AG04449 (cell line): ENCODE measurements at places on chromosomes 7 and 10.

DNA sequence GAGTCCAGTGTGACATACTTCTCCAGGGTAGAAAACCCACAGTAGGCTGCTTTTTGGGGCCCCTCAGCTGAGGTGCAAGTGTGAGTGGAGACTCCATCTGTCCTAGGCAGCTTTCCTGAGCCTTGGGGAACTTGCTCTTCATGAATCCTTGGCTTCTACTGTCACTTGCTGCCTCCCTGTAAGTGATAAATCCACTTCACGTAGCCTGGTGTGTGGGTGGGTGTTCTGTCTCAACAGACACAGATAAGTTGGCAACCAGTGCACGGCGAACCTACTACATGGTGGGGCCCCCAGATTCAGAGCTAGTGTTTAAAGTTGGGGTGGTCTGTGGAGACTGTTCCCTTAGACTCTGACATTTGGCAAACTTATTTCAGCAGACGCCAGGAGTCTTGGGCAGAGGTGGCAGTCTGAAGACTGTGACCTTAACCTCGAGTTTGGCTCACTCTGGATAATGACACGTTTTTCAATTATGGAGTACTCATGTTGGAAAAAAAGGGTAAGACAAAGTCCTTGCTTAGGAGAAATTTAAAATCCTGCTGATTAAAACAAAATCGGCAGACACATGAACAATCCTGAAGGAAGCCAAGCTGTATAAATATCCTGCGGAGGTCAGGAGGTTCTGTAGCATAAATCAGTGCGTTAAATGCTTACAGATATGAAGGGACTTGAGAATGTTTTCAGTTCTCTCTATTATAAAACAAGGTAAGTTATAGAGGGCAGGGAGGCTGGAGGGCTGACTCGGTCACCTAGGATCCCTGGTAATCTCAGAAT is 376.9 kb downstream of the PHTF2 start:
- no peak for DNase-seq

DNA sequence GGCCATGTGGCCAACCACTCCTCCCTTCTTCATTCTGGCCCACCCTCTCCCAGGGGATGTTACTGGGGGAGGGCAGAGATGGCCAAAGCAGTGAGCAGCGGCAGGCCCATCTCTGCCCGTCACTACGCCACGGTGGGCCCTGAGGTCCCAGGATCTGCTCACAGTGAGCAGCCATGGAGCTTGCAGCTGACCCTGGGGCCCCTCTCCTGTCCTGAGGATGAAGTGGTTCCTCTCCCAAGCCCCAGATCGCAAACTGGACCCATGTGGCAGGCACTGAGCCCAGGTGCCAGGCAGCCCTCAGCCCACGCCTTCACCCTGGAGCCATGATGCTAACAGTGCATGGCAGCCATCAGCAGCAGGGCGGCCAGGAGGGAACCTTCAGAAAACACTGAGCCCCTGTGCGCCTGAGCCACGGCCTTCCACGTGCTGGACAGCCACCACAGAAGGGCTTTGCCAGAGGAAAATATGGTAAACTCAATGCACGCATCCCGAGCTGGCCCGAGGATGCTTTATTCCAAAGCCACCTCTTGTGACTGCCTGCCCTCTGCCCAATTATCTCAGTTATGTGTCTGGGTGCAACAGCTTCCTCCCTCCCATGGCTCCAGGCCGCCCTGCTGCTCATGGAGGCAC is 485.7 kb downstream of the PTPRN2 start:
- DNase-seq: no peak

- no peak for DNase-seq
These were observed 61.4 kb upstream of the NFKB2 start for GRCh38 chr10:102334101-102334500.

GRCh38 chr10:87504640-87505365 is at the start of gene MINPP1:
MINPP1 (plus strand) TSS chr10:87504893; CDS start chr10:87504916, 23 bp downstream.
- peak; percentile 16 for DNase-seq

GRCh38 chr10:132698211-132698751 is 87.7 kb downstream of the NKX6-2 start:
- DNase-seq: no peak

- DNase-seq: no peak
These were observed 11.1 kb upstream of the SLC18A3 start for GRCh38 chr10:49598986-49599385.

- DNase-seq: no peak
These were observed 3.3 kb downstream of the AVPI1 start for GRCh38 chr10:97683556-97684367.

DNA sequence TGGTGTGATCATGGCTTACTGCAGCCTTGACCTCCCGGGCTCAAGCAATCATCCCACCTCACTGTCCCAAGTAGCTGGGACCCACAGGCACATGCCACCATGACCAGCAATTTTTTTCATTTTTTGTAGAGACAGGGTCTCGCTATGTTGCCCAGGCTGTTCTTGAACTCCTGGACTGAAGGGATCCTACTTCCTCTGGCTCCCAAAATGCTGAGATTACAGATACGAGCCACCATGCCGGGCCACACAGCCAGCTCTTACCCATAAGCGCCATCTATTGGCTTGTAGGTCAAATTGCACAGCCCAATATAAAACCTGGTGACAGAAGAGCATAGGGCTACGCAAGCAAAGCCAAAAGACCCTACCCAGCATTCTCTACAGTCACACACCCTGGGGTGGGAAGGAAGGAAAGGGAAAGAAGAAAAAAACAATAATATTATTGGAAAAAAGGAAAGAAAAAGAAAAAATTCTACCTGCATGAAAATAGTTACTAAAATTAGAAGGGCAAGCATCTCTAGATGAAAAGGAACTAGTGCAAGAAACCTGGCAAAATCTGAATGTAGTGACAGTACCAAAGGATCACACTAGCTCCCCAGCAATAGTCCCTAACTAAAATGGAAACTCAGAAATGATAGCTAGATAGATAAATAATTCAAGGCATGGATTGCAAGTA is 29.4 kb upstream of the AMPH start:
- no peak for DNase-seq

DNA sequence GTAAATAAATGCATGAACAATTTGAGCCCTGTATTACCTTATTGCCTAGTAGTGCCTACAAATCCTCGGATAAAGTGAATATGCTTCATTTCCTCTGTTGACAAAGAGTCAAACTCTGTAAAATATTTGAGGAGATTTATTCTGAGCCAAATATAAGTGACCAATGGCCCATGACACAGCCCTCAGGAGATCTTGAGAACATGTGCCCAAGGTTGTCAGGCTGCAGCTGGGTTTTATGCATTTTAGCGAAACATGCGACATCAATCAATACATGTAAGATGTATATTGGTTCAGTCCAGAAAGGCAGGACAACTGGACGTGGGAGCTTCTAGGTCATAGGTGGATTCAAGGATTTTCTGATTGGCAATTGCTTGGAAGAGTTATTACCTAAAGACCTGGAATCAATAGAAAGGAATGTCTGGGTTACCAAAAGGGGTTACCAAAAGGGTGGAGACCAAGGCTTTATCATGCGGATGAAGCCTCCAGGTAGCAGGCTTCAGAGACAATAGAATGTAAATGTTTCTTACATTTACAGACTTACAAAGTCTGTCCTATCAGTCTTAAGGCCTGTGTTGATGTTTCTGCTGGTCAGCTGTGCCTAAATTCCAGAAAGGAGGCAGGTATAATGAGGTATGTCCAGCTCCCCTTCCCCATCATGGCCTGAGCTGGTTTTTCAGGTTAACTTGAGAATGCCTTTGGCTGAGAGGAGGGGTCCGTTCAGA is 220.1 kb upstream of the FZD1 start:
- no peak for DNase-seq

DNA sequence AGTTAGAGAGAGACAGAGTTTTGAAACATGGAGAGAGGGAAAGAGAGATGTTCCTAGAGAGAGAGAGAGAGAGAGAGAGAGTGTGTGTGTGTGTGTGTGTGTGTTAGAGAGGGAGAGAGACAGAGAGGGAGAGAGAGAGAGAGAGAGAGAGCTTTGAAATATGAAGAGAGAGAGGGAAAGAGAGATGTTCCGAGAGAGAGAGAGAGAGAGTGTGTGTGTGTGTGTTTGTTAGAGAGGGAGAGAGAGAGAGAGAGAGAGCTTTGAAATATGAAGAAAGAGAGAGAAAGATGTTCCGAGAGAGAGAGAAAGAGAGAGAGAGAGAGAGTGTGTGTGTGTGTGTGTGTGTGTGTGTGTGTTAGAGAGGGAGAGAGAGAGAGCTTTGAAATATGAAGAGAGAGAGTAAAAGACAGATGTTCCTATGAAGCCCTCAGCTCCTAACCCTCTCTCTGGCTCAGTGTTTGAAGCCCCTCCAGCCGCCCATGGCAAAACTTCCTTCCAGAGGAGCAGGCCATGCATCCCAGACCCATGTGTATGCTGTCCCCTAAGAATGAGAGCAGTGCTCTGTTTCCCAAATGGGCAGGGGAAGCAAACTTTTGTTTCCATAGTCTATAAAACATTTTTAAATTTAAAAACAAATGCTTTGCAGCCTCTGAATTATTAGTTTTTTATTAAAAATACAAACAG is 130.9 kb downstream of the KCNMA1 start:
- DNase-seq: no peak

- no peak for DNase-seq
These were observed 39.4 kb downstream of the COL28A1 start for GRCh38 chr7:7496311-7496710.

DNA sequence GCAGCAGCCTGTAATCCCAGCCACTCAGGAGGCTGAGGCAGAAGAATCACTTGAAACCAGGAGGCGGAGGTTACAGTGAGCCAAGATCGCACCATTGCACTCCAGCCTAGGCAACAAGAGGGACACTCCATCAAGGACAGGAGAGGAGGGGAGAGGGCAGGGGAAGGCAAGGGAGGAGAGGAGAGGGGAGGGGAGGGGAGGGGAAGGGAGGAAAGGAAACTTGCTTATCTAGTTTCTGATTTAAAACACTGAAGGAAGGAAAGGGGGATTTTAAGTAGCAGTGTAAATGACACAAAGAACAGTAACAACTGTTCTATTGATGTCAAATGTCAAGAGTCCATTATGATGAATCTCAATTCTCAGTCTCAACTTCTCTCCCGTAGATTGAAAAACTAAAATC is 43.7 kb downstream of the SRPK2 start:
- no peak for DNase-seq

DNA sequence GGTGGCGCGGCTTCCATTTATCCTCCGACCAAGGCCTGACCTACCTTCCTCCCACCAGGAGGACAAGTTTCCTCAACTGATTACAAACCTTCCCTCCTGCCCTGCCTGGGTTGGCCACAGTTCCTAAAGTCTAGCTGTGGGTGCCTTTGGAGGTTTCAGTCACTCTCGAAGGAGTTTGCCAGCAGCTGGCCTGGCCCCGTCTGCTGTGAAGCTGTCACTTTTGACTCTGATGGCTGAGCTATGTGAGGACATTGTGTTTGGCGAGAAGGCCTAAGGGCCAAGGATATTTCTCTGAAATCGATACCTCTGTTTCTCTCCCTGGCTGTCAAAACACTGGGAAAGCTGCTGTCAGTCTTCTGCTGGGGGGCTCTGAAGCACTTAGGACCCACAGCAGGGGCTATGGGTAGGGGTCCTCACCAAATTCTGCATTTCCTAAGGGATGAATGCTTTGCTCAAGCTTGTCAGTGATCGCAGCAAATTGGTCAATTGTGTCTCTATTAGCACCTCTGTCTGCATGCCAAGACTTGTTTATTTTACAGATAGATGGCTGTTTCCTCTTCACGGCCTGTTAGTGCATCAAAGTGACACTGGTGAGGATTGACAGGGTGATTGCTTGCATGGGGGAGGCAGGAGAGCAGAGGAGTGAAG is 31.9 kb upstream of the SAMD8 start:
- no peak for DNase-seq

- no peak for DNase-seq
These were observed 1.5 kb downstream of the PDLIM1 start for GRCh38 chr10:95289003-95289920.

DNA sequence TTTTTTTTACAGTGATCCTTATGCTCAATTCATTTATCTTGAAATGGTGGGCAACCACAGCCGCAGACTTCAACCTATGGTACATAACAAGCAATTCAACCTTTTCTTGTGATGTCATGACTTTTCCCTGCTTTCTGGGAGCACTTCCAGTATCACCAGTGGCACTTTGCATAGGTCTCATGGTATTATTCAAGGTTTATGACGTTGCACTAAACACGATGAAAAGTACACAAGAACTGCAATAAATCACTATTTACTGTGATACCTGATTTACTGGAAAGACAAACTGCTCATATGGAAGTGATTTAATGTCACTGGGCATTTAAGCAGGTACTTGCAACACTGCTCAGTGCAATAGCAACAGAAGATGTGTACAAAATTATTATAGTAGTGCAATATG is 251.7 kb upstream of the CXCL12 start:
- no peak for DNase-seq

DNA sequence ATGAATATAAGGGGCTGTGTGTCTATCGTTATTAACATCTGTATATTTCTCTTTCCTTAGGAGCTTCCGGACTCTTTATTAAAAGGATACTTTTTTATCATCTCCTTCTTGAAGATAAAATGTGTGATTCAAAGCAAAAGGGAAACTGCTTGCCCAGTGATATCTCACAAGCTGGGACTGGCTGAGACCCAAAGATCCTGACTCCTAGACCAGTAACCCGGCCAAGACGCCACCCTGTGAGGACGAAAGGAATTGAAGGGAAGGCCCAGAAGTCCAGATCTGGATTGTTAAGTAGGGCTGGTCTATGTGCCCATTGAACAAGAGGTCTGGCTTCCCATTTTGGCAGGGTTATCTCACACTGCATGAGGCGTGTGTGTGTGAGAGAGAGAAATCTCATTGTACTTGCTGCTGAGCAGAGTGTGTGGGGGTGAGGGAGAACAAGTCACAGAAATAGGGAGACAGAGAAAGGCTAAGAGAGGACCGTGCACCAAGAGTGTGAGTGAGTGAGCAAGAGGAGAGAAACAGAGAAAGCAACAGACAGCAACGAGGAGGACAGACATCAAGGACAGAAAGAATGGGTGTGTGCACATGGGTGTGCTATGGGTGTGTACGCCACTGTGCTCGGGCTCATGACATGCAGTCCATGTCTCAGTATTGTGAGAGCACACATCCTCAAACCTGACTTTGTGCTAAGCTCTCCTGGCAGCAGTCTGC is 75.4 kb downstream of the PLXNA4 start:
- DNase-seq: no peak

DNA sequence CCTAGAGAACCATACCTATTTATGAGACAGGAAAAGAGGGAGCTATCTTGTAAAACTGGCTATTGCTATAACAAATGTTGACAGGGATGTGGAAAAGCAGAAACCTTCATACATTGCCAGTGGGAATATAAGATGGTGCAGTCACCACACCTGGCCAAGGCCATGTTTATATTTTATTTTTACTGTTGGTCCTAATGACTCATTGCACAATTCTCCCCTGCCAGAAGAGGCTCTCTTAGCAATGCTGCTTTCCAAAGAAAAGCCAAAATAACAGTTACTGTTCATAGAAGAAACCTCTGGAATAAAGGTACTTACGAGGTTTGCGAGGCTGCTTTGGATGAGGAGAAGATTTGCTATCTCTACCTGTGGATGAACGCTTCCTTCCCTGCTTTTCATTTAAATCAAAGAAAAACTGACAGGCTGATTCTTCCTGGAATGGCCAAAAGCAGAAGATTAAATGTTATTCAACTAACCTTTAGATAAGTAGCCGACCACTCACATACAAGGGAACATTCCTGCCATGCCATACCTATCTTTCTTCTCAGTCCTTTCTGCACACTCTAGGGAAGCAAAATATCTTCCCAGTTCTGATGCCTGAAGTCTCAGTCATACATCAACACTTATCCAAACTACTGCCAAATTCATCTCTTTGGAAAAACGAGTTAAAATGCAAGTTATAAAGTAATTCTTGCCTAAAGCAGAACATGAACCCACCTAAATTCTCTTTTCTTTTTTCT is 16.3 kb upstream of the CHUK start:
- DNase-seq: no peak
